ENCODE measurements at places on chromosomes 1 and 21.
A peak's percentile ranks its signal among the peaks of the same experiment; 100 is the strongest.

GRCh38 chr1:209706622-209707021 lies 2.0 kb downstream of the HSD11B1 start:
- DNase-seq = no peak

DNA sequence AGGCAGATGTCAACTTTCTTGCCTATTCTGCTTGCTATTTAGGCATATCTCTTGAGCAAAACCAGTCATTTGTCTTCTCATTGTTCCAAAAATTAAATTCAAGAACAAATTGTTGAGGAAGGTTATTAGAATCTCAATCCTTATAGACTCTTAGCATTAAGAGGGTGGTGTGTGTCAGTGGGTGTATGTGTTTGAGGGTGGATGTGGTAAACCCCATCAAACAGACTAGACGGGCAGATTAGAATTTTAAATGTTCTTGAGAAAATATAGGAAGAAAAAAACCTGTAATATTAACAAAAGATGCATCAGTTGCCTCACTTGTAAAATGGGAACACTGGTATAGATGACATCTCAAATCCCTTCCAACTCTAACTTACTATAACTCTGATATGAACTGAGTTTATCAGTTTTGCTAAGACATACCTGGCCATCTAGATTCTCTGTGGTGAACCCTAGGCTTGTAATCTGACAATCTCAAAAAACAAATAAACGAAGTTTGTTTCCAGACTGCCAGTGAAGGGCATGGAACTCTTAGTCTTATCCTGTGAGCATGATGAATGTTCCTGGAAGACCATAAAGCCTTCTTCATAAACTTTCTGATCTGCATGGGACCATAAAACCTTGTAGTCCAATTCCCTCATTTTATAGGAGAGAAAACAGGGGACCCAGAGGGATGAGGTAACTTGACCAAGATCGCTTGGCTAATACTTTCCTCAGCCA lies 176.3 kb upstream of the SGIP1 start:
- no peak for DNase-seq

GRCh38 chr1:151992303-151993083 lies 1.2 kb downstream of the S100A10 start:
- DNase-seq = peak; percentile 97

DNA sequence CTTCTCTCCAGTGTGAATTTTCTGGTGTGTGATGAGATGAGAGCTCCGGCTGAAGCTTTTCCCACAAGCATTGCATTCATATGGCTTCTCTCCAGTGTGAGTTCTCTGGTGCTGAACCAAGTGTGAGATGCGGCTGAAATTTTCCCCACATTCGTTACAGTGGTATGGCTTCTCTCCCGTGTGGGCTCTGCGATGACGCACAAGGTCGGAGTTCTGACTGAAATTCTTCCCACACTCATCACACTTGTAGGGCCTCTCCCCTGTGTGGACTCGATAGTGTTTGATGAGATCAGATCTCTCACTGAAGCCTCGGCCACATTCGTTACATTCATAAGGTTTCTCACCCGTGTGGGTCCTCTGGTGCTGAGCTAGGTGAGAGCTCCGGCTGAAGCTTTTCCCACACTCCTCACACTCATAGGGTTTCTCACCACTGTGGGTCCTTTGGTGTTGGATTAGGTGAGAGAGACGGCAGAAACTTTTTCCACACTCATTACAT lies 7.4 kb downstream of the ZNF436 start:
- no peak for DNase-seq

DNA sequence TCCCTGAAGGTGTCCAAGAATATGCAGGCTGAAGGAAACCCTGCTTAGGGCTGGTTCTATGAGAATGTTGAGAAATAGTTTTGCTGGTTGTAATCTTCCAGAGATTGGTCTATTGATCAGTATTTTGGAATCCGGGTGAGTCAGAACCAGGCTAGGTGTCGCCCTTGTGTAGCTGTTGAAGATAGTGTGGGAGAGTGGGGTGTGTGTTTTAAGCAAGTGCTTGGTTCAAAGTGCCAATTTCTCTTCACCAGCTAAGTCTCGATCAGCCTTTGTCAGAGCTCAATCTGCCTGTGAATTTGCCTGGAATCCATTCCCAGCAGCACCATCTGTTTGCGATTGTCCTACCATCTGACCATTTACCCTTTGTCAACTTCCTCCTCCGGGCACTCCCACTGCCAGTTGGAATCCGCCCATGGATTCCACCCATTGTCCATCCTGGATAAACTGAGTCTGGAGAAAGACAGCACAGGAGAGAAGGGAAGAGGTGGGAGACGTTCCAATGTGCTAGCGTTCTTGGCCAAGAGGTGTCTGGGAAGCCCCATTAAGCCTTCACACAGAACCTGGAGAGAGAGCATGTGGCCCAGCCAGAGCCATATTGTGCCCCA lies 59.4 kb upstream of the CYP2J2 start:
- DNase-seq = no peak

DNA sequence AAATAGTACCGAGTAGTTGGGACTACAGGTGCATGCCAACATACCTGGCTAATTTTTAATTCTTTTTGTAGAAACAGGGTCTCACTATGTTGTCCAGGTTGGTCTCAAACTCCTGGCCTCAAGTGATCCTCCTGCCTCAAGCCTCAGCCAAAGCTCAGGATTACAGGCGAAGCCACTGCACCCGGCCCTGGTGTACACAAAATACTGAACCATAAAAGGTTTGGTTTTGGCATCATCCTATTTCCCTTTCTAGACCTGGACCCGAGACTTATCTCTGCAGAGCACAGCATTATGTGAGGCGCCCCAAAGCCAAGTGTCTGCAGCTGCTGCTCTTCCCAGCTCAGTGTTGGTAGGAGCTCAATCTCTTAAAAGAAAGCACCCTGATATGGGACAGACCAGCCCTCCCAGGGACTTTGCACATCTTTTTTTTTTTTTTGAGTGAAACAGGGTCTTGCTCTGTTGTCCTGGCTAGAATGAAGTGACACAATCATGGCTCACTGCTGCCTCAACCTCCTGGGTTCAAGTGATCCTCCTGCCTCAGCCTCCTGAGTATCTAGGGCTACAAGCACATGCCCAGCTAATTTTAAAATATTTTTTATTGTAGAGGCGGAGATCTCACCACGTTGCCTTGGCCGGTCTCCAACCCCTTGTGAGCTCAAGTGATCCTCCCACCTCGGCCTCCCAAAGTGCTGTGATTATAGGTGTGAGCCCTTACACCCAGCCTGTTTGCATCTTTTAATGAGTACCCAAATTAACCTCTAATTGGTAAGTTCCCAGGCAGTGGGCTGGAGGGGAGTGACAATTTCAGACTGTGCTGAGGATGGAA lies 20.4 kb downstream of the TEX35 start:
- DNase-seq = no peak

GRCh38 chr1:6957341-6957740 lies 172.1 kb downstream of the CAMTA1 start:
- DNase-seq = no peak

DNA sequence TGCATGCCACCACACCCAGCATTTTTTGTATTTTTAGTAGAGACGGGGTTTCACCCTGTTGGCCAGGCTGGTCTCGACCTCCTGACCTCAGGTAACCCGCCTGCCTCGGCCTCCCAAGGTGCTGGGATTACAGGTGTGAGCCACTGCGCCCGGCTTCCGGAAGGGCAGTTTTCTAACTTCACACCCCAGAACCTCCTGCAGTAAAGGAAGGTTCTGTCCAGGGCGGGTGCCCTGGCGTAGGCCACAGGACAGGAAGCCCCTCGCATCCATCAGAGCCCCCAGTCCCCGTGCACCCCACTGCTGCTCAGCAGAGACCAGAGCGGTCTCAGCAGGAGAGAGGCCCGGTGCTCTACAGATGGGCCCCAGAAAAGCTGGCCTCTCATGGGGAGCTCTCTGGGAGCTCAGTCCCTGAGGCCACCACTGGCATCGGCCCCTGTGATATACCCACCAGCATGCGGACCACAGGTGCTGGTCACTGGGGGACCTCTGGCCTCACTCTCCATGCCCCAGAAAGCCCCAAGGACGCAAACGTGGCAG lies 4.1 kb upstream of the DNMT3L start:
- DNase-seq = no peak

DNA sequence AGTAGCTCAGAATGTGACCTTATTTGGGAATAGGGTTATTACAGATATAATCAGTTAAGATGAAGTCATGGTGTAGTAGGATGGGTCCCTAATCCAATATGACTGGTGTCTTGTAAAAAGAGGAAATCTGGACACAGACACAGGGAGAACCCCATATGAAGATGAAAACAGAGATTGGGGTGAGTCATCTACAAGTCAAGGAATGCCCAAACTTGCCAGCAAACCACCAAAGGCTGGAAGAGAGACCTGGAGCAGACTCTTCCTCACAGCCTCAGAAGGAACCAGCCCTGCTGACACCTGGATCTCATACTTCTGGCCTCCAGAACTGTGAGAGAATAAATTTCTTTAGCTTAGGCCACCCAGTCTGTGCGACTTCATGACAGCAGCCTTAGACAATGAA lies 29.9 kb downstream of the KRTAP19-8 start:
- no peak for DNase-seq

Data from fibroblast of the conjunctiva (primary cell).